Stimulated activated CD8-positive, alpha-beta memory T cell treated with anti-CD3 and anti-CD28 coated beads, Interleukin-15, amount 100 ng/mL, for 48 hours (primary cell): ENCODE measurements at places on chromosomes 1 and 21.

GRCh38 chr1:161313554-161314200, 504 bp upstream of the SDHC start:
- DNase-seq: no peak

- DNase-seq: no peak
Measured at GRCh38 chr1:14941864-14942263, 211.7 kb upstream of the TMEM51 start.

- DNase-seq: peak; percentile 3
Measured at GRCh38 chr1:44609412-44609767, 64.9 kb downstream of the TMEM53 start.

DNA sequence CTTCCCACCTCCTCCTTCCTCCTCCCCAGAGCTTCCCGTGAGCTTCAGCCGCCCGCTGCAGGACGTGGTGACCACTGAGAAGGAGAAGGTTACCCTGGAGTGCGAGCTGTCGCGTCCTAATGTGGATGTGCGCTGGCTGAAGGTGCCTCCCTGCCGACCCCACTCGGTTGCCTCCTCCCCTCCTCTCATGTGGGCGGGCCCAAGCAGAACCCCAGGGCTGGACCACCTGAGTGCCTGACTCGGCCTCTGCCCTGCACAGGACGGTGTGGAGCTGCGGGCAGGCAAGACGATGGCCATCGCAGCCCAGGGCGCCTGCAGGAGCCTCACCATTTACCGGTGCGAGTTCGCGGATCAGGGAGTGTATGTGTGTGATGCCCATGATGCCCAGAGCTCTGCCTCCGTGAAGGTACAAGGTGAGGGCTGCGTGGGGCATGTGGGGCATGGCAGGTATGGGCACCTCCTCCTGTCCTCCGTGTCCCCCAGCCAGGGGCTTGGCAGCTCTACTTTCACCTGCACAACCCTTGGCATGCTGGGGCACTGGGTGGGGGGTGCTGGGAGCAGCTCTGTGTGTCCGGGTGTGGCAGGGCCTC, 69.2 kb downstream of the OBSCN start:
- no peak for DNase-seq

DNA sequence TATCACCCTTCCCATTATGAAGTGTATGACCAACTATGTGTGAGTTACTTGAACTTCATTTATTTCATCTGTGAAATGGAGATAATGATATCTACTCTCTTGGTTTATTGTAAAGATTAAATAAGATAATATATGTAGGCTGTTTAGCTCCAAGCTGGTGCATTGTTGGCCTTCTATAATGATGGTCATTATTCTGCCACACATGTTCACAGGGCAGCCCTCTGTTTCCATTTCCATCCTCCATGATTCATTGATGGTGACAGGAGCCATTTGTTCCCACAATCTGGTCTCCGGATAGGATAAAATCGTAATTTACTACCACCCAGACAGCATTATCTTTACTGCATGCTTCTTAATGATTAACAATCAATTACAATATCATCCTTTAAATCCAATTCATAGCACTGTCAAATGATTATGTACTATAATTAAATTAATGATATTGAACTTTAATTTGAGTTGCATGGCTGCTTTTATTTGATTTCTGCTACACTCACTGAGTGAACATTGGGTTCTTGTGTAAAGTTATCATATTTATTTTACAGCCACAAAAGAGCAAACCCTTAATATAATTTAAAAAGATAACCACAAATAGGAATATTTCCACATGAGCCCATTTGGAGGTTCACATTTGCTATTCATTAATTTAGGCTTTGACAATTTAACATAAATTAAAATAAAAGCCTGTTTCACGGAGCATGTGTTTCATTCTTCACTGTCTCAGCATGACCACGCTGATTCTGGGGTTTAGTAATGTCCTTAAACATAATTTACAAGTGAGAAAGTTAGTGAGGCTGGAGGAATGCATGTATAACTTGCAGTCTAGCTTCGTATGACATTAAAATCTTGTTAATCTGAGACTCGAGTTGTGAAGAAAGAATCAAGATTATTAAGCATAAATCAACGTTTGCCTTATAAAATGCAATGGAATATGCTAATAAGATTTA, 596.4 kb upstream of the ZRANB2 start:
- no peak for DNase-seq

DNA sequence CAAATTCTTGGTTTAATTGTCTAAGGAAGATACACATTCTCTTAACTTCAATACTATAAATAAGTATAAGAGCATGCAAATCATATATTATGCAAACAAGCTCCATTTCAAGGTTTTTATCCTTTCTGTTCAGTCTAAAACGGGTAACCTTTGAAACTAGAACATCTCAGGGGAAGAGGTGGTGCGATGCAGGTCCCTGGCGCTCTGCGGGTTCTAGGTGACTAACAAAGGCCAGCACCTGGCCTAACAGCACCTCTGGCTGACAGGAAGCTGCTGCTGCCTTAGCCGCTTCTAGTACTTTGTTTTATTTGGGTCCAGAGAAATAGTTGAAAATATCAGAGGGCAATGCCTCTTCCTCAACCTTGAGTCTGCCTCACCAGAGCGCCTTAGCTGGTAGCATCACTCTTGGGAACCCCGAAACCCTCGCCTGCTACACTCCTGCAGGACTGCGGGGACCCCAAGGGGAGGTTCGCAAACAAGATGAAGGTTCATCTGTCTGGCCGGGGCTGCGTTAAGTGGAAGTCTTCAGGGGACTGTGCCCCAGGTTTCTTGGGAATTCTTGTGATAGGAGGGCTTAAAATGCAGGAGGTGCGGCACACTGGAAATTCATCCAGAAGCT, 45.5 kb downstream of the PRDM15 start:
- no peak for DNase-seq

- no peak for DNase-seq
Measured at GRCh38 chr1:818618-819291, 105.0 kb upstream of the SAMD11 start.

GRCh38 chr1:201346337-201346939, 31.0 kb downstream of the TNNT2 start:
- DNase-seq: no peak

DNA sequence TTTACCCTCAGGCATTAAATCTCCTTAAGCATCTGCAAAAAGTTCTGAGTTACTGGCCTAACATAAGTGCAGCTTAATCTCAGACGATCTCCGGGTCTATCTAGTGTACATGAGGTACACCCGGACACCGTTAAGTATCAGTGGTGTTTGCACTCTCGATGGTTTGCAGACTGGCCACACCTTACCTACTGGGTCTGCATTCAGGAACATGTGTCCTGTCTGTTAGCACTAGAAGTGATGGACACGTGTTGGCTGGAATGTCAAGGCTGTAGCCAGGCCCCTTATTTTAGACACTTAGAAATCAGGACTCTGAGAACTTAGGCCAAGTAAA, 783 bp upstream of the AGL start:
- DNase-seq: no peak

DNA sequence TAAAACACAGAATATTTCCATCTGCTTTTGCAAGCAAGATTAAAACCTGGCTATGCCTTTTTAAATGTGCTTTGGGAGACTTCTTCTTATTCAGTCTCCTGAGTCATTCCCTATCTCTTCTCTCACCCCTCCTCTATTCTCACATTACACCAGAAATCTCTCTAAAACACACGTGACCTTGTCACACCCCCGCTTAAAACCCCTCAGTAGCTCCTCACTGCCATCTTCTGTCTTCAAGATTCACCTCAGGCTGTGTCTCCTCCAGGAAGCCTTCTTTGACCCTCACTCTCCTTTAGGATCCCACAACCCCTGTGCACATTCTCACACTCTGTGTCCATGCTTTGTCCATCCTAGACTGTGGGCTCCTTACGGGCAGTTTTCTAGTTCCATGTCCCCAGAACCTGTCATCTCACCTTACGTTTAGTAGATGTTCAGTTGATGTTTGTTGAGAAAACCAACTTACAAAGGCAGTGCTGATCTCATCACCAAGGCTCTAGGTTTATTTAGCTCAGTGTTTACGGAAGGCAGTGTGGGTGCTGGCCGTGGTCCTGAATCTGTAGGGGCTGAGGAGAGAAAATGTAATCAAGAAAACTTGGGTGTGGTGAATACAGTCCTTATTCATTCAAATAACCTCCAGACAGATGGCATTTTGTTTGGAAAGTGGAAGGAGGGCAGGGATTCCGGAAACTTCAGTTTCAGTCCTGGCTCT, 143.5 kb downstream of the DMRTA2 start:
- no peak for DNase-seq

DNA sequence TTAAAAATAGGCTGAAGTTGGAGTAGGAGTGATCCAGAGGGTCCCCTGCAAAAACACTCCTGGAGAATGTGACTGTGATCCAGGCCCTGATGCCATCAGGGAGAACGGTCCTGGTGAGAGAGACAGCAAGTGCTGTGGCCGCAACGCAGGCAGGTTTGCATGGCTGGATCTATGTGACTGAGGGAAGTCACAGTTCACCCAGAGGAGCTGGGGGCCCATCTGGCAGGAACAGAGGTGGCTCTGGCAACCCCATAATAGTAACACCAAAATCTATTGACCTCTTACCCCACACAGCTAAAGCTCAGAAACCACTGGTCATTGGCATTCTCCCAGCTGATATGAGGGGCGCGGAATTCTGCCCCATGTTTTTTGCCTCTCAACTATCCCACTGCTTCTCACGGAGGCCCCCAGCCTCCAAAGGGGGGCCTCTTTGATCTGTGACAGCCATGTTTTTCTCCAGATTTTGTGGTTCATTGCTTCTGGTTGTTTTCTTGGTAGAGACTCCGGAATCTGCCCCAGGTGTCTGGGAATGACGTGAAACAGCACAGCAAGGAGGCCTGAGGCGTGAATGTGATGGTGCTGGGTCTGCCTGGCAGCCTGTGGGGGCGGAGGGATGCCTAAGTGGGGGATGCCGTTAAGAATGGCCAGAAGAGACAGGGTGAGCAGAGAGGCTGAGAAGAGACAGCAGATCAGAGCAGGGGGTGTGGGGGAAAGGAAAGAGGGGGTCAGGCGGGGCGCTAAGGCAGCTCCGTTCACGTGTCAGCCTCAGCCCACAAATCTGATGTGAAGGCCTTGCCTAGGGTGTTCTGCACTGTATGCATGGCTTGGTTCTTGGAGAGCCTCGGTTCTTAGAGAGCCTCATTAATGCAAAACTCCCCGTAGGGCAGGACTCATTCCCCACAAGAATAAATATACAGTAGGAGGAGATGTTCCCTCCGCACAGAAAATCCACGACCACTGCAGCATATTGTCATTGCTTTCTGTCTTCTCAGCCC, 23.5 kb downstream of the CASP9 start:
- DNase-seq: no peak

GRCh38 chr1:145995964-145996432, 381 bp downstream of the TXNIP start:
- no peak for DNase-seq

GRCh38 chr1:214557952-214558735, 6.7 kb upstream of the PTPN14 start:
- DNase-seq: no peak

- DNase-seq: no peak
Measured at GRCh38 chr1:89723863-89724262, 90.9 kb downstream of the LRRC8C start.

- DNase-seq: no peak
Measured at GRCh38 chr1:230263568-230264195, 162.4 kb downstream of the PGBD5 start.

GRCh38 chr1:53051676-53052075, 10.3 kb upstream of the PODN start:
- no peak for DNase-seq

GRCh38 chr1:54542962-54543539, 5.0 kb upstream of the ACOT11 start:
- DNase-seq: no peak

DNA sequence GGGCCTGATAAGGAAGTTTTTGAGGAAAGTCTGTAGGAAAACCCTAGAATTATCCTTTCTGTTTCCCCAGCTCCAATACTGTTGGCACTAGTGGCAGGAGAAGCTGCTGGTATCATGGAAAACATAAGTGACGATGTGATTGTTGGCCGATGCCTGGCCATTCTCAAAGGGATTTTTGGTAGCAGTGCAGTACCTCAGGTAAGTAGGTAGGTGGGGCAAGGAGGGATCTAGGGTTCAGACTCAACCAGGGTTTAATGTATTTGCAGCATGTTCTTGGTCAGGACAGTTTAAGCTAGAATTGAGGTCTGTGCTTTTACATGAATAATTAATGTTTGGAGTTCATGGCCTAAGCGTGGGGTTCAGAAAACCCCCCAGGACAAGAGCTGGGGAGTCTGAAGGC, 62.1 kb downstream of the KDM1A start:
- DNase-seq: no peak

- DNase-seq: no peak
Measured at GRCh38 chr1:158728510-158729225, 8.1 kb upstream of the OR6K3 start.

DNA sequence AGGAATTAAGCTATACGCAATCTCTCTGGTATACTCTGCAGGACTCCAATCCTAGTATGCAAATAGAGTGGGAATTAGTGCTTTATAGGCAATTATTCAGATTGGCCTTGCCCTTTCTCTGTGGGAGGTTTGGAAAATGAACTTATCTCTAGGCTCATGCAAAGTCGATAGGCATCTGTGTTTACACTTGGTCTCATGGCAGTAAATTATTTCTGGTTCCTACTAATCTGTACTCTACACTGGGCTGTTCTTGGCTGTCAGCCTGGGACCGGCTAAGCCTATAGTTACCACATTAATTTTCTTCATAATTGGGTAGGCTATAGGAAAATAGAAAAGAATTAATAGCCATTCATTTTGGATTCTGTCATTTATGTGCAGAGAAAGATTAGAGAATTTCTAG, 544.6 kb downstream of the AMY1C start:
- no peak for DNase-seq

DNA sequence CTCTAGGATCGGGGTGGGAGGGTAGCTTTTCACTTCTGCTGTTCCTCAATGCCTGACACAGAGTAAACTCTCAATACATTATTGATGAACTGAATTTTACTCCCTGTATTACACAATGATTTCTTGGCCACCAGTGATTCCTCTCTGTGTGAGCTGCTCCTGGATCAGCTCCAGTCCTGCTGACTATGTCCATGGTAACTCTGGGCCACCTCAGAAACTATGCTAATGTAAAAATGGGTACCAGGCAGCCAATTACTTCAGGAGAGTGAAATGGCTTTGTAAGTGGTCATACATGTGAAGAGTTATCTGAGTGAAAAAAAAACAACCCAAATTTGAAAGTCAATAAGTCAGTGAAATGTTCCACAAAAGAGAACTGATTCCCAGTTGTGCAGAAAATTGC, 311.0 kb downstream of the KCNH1 start:
- DNase-seq: no peak

DNA sequence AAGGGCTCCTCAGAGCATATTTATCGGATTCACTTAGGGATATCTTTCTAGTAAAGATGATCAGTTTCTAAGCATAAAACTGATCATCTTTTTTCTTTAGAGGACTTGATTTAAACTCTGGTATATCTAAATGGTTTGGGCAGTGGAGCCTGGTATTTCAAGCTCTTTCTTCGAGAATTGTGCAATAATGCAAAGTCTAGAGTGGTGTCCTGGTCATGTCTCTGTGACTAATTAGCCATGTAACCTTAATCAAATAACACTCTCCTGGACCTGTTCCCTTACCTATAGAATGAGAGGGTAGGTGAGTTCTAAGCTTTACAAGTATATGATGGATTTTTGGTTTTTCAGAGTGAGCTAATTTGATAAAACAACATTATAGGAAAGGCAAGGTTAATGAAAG, 225.2 kb downstream of the RPS6KC1 start:
- DNase-seq: no peak
